DMS79 (cell line): ENCODE measurements at places on chromosomes 5 and 9.

- no peak for DNase-seq
Observed at GRCh38 chr5:33271606-33272005, 169.2 kb upstream of the TARS1 start.

- no peak for DNase-seq
Observed at GRCh38 chr5:94199566-94199965, 418.8 kb downstream of the KIAA0825 start.

DNA sequence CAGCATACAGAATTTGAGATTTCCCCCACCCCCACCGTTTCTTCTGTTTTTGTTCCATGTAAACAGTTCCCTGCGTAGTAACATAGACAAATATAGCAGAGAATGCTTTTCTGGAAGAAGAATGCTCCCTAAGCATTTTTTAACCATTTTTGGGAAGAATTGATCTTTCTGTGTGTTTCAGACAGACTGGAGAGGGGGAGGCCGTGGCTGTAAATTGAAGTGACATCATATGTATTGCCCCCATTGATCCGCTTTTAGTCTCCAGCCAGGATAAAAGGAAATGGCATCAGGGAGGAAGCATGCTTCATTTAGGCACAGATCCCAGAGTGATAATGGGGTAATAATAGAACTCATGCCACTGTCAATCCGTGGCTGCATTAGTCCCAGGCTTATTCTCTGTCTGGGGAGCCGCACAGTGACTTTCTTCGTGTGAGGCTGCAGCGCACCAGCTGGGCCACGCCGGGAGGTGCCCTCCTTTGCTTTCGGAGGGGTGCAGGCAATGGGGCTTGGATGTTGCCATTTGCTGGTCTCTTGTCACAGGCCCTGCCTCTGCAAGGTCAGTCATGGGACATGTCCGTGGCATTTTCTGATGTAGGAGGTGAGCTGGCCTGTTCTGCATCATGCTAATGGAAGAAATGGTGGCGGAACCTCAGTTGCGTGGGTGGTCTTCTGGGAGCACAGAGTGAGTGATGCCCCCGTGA, 261.5 kb downstream of the FANCC start:
- no peak for DNase-seq

DNA sequence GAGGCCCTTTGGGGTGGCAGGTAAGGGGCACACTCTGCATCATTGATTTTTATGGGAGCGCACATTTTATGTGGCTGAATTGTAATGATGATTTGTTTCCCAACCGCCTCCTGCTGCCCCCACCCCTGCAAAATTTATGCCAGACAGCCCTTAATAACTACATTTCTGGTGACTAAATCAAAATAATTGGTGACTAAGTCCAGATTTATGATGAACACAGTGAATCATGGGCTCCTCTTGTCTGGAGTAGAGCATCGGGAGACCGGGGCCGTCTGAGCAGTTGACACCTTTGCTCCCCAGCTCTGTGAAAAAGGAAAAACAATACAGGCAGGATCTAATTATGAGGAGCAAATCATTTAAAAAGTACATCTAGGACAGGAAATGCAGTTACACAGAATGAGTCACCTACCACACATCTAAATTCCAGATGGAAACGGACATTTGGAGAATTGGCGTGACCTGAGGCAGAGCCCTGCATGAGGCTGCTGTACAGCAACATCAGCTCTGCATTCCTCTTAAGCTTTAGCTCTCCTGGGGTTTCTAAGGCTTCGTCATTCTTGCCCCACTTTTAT, 58.9 kb downstream of the DOCK2 start:
- DNase-seq, result no peak

DNA sequence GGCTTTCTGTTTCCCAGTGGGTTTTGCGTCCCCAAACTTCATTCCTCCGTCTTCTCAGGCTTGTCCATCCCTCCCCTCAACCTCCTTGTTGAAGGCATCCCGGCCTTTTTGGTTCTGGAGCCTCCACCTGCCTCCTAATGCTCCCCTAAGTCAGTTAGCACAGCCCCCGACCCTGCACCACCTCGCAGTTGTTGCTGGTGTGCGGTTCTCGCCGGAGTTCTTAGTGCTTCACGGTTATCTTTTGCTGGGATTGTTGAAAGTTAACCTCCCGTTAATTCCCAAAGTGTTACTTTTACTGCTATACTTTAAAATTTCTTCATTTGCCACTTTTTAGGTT, 447 bp downstream of the UBLCP1 start:
- no peak for DNase-seq

- DNase-seq, result no peak
Observed at GRCh38 chr9:120258096-120258495, 321.9 kb downstream of the CDK5RAP2 start.

DNA sequence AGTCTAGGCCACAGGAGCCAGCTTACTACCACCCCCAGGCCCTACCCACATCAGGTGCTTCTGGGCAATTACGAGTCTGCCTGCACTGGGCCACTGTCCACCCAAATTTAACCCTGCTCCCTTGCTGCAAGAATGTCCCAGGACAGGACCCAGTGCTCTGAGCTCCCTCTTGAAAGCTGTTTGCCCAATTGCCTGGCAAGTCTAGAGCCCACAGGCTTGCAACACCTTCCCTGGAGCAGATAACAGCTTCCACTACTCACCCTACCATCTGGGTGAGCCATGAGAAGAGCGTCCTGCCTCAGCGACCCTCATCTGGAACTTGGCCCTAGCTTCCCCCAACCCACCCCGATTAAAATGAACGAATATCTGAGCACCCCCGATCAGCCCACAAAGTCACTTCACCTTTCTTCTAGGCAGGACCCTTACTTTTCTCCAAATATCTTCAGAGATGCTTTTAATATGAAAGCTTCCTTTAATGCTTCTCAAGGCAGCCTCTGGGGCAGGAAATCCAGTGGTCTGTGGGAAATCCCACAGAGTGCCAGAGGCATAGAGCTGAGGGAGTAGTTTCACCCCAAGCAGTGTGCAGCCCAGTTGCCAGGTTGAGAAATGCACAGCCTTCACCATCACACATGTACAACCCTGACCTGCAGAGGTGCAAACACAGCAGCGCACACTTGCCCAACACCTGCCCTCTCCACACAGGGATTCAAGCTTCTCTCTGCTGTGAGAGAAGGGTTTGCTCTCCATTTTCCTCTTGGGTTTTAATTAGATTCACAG, 10.6 kb downstream of the ACSL6 start:
- DNase-seq, result no peak

- no peak for DNase-seq
Observed at GRCh38 chr9:110575169-110575568, 4.4 kb downstream of the SVEP1 start.

DNA sequence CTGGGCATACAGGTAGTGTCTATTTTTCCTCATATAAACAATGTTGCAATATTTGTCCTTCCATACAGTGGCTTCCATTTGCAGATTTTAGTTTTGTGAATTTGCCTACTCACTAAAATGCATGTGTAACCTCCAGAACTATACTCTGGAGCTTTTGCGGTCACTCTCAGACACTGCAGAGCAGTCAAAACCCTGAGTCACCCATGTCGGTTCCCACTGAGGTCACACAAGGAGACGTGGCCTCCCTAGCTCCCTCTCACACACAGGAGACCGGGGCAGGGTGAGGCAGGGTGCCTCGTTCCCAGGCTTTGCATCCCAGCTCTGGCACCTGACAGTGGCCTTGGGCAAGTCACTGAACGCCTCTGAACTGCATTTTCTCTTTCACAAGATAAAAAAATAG, 55.5 kb upstream of the ZNF354A start:
- DNase-seq, result no peak

DNA sequence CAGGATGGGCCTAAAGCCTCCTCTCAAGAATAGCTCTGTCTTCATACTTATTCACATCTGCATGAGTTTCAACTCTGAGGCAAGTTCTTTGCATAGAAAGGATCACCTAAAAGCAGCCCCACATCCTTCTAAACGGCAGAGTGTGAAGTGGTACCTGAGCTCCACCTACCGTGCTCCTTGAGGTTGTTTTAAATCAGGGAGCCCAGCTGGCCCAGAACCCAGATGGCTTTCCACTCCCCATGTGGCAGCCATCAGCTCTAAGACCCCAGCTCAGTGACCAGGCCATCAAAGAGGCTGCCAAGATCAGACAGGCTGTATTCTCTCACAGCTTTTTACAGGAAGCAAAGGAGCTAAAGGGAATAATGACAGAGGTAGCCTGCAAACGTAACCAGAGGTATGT, 299.3 kb downstream of the RASEF start:
- DNase-seq, result no peak

- no peak for DNase-seq
Observed at GRCh38 chr9:99823681-99824377, 2.1 kb downstream of the NR4A3 start.

DNA sequence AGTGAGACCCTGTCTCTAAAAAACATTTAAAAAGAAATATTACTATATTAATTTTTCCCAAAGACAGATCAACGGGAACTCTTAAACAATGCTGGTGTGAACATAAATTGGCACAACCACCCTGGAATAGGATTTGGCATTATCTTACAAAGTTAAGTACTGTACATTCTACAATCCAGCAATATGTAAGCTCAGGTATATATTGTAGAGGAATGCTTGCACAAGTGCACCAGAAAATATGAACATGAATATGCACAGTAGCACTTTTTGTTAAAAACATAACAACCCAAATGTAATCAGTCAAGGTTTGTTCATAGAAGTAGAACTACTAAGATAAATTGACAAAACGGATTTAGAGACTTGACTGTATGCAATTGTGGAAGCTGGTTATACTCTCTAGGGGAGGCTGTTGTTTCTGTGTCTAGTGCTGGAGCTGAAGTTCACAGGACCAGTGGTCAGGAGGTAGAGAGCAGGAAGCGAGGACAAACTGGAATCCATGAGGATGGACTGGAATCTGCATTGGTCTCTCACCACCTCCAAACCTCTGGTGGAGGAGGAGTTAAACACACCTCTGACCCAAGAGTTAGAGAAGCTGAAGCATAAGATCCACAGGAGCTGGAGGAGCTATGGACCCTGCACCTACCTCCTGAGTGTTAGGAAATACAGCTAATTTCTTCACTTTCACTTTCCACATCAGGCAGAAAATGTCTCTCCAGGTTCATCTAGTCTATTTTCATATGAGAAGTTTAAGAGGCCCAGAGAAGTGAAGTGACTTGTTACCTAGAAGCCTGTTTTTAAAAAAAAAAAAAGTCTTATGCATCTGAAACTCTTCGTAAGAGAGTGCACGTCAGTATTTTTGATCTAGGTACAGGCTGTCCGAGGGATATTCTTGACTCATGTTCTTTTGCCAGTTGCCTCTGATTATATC, 20.3 kb upstream of the RIC1 start:
- DNase-seq, result no peak

DNA sequence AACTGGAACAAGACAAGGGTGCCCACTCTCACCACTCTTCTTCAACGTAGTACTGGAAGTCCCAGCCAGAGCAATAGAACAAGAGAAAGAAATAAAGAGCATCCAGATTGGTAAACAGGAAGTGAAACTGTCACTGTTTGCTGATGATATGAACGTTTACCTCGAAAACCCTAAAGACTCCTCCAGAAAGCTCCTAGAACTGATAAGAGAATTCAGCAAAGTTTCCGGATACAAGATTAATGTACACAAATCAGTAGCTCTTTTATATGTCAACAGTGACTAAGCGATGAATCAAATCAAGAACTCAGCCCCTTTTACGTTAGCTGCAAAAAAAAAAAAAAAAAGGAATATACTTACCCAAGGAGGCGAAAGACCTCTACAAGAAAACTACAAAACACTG, 306.6 kb downstream of the PLK2 start:
- no peak for DNase-seq

DNA sequence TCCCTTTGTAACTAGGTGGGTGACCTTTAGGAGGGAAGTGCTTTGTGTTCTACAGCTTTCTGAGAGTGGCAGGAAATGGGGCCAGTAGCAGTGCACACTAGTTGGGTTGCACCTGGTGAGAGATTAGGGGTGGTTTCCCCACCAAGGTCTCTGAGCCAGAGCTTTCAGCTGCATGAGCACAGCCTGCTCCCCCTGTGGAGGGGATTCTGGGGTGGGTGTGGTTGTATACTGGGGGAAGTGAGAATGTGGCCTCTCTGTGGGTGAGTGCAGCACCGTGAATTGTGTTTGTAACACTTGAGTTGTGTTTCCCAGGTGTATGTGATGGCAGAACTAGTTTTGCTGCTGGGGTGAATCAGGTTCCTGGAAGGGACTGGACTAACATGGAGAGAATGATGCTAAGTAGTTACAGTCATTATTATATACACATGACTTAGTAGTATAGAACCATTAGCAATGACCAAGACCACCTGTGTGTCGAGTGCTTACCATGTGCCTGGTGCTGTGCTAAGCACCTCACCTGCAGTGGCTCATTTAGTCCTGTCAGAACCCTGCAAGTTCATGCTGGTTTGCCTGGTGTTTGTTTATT, 11.8 kb upstream of the CXXC5 start:
- DNase-seq, result peak; percentile 36

- DNase-seq, result no peak
Observed at GRCh38 chr9:128358861-128359260, 12.3 kb upstream of the URM1 start.
